Sigmoid colon (tissue), 7 donors: ENCODE measurements at places on chromosomes 16 and 17.

- no peak overlapping the region for H3K27ac ChIP-seq
Measured at GRCh38 chr17:69950701-69951418, 124.2 kb upstream of the KCNJ16 start.

- no peaks in the 10 kb centered on the region for H3K4me1 ChIP-seq
- H3K4me3 ChIP-seq: no peak overlapping the region
- H3K27me3 ChIP-seq: no peaks in the 10 kb centered on the region
- H3K27ac ChIP-seq: no peak overlapping the region
- no peaks in the 10 kb centered on the region for H3K36me3 ChIP-seq
Measured at GRCh38 chr17:78449983-78450595, 71.6 kb downstream of the PGS1 start.

GRCh38 chr16:19180741-19181140 lies 12.7 kb downstream of the SYT17 start:
- H3K27ac ChIP-seq: no peak overlapping the region
- H3K4me1 ChIP-seq: no peaks in the 10 kb centered on the region
- no peaks in the 10 kb centered on the region for H3K36me3 ChIP-seq

DNA sequence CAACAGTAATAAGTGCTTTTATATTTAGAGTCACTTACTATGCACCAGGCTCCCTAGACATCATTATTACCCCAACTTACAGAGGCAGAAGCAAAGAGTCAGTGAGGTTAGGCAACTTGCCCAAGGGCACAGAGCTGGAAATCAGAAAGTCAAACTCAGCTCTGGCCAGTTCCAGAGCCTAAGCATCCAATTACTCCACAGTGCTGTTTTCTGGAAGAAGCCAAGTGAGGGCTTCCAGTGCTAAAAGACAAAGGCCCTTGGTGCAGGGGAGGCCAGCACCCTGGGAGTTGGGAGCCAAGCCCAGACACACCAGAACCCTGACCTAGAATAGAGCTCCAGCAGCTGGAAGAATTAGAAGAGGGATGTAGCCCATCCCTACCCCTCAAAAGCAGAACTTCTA lies 40.2 kb downstream of the C17orf67 start:
- no peak for DNase-seq
- no peaks in the 10 kb centered on the region for H3K4me1 ChIP-seq
- H3K36me3 ChIP-seq: no peaks in the 10 kb centered on the region
- H3K27ac ChIP-seq: no peak overlapping the region
- H3K4me3 ChIP-seq: no peak overlapping the region

GRCh38 chr17:46732754-46733398 lies 85.6 kb downstream of the WNT3 start:
- H3K4me1 ChIP-seq: no peaks in the 10 kb centered on the region
- no peaks in the 10 kb centered on the region for H3K27me3 ChIP-seq
- DNase-seq: no peak
- H3K4me3 ChIP-seq: no peak overlapping the region

DNA sequence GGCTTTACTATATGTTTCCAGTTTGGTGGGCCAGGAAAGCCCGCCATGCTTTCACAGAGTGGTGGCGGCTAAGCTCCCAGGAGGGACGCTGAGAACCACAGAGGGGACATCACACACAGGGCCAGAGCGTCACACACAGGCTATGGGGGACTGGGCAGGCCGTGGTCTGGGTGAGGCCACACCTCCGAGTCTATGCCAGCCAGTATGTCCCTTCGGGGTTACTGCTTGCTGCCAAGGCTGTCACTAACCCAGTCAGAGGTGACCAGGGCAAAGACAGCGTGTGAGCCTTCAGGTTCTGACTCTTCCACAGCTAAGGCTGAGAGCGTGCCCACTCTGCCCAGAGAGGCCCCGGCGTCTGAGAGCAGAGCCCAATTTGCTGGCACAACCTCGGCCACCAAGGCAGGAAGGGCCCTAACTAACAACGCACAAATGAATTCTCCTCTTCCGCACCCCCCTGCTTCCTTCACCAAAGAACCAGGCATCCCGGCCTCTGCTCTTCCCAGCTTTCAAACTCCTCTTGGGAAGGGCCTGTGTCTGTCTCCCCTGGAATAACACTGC lies 2.9 kb downstream of the PLD6 start:
- no peak overlapping the region for H3K4me3 ChIP-seq
- H3K27ac ChIP-seq: peak overlapping the region; percentile 98
- H3K36me3 ChIP-seq: no peaks in the 10 kb centered on the region
- no peaks in the 10 kb centered on the region for H3K4me1 ChIP-seq
- H3K27me3 ChIP-seq: no peaks in the 10 kb centered on the region

- no peaks in the 10 kb centered on the region for H3K36me3 ChIP-seq
- H3K4me3 ChIP-seq: no peak overlapping the region
- H3K4me1 ChIP-seq: no peaks in the 10 kb centered on the region
Measured at GRCh38 chr17:15972497-15972951, 27.0 kb downstream of the ZSWIM7 start.

DNA sequence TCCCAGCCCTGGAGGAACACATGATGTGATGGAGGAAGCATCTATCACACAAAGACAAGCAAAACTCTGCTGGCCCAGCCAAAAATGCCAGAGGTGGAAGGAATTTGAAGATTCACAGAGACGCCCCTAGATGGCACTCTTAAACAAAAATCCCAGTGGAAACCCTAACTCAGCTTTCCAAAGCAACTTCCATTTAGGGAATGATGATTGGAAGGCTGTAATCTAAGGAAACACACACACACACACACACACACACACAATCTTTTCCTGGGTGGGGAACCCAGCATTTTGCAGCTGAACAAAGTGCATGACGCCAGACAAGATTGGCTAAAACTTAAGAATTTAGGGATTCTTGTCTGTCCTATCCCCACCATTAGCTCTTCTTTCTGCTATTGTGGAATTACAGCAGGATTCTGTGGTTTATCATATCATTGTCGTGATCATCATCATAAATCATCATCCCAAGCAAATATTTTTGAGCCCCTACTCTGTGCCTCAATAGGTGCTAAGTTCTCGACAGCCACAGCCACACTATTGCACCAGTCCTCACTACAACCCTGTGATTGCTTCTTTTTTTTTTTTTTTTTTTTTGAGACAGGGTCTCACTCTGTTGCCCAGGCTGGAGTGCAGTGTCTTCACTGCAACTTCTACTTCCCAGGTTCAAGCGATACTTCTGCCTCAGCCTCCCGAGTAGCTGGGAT lies 1.6 kb upstream of the LDAF1 start:
- H3K4me1 ChIP-seq: peaks cover 38% of the 10 kb centered on the region
- DNase-seq: peak; percentile 69
- no peak overlapping the region for H3K4me3 ChIP-seq
- no peaks in the 10 kb centered on the region for H3K27me3 ChIP-seq

DNA sequence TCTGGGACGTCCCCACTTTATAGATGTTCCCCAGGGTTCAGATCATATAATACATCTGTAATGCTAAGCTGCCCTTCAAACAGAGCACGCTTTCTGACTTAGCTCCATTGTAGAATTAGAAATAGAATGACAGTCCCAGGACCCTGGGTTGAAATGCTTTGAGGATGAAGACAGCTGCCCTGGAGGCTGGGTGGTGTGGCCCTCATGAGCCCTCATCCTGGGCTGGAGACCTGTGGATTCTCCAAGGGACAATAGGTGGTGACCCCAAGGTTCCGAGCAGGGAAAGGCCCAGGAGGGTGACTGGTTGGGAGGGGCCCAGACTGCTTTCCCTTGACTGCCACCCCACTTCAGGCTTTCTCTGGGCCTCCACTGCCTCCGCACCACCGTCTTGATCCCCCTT lies 59.0 kb downstream of the CRISPLD2 start:
- H3K27me3 ChIP-seq: no peaks in the 10 kb centered on the region
- H3K4me1 ChIP-seq: peaks cover 14% of the 10 kb centered on the region
- H3K27ac ChIP-seq: no peak overlapping the region
- peaks cover 55% of the 10 kb centered on the region for H3K36me3 ChIP-seq
- DNase-seq: no peak

DNA sequence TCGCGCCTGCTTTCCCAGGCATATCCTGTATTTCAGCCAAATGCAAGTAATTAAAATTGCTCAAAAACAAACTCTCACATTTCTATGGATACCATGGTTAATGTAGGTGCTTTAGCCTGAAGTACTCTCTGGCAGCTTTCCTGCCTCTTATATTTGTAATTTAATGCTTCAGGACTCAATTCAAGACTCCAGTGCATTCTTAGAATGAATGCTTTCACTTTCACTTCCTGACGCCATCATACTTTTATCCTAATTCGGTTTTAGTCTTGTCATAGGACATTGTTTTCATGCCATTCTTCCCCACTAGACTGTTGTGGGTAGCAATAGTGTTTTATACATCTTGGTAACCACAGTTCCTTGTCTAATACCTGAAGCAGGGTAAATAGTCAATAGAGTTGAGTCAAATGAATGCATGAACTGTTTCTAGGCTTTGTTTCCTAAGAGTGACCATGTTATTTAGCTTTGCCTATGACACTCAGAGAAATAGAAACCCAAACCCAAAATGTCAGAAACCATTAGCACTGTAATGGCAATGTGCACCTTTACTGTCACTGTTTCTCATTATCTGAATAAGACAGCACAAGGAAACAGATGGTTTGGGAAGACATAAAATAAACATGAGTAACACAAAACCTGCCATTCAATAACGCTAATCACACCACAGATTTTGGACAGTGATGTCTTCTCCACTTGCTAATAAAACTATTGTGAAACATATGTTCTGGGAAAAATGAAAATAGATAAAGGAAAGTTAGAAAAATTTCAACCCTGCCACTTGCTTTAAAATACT lies 705.5 kb downstream of the CDH11 start:
- H3K4me1 ChIP-seq: no peaks in the 10 kb centered on the region
- no peaks in the 10 kb centered on the region for H3K27me3 ChIP-seq
- DNase-seq: no peak
- H3K36me3 ChIP-seq: no peaks in the 10 kb centered on the region
- H3K4me3 ChIP-seq: no peak overlapping the region
- peak overlapping the region; percentile 42 for H3K27ac ChIP-seq

- H3K36me3 ChIP-seq: peaks cover under 1% of the 10 kb centered on the region
- DNase-seq: peak; percentile 53
Measured at GRCh38 chr17:78997231-78997741, 12.3 kb downstream of the CANT1 start.

GRCh38 chr17:32625971-32626370 lies 139.2 kb downstream of the CDK5R1 start:
- no peak for DNase-seq
- no peaks in the 10 kb centered on the region for H3K27me3 ChIP-seq
- H3K4me3 ChIP-seq: no peak overlapping the region
- H3K27ac ChIP-seq: no peak overlapping the region
- H3K4me1 ChIP-seq: no peaks in the 10 kb centered on the region
- H3K36me3 ChIP-seq: no peaks in the 10 kb centered on the region

GRCh38 chr16:53404959-53405358 lies 29.3 kb upstream of the RBL2 start:
- H3K27ac ChIP-seq: no peak overlapping the region
- no peak for DNase-seq
- H3K36me3 ChIP-seq: no peaks in the 10 kb centered on the region

DNA sequence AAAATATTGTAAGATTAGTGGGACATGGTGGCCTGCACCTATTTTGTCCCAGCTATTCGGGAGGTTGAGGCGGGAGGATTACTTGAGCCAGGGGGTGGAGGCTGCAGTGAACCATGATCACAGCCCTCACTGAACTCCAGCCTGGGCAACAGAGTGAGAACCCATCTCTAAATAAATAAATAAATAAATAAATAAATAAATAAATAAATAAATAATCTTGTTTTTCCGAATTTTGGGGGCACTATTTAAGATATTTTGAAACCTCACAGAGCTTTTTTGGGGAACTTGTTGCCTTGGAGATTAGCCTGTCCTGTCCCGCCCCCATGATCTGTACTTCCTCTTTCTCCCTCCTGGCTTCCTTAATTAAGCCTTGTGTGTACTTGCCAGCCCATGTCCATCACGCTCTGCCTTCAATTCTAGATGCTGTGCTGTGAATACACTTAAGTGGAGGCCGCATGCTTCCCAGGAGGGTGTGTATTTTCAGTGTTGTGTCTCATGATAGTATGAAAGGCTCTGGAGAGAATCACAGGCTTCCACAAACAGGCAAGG lies 4.4 kb downstream of the LGALS9 start:
- H3K27ac ChIP-seq: no peak overlapping the region
- no peak overlapping the region for H3K4me3 ChIP-seq
- peaks cover 23% of the 10 kb centered on the region for H3K4me1 ChIP-seq
- H3K36me3 ChIP-seq: no peaks in the 10 kb centered on the region

GRCh38 chr16:88118376-88118775 lies 167.1 kb downstream of the BANP start:
- H3K4me1 ChIP-seq: no peaks in the 10 kb centered on the region
- no peak overlapping the region for H3K27ac ChIP-seq
- no peaks in the 10 kb centered on the region for H3K27me3 ChIP-seq
- no peak for DNase-seq

- H3K36me3 ChIP-seq: no peaks in the 10 kb centered on the region
- H3K4me3 ChIP-seq: no peak overlapping the region
- no peaks in the 10 kb centered on the region for H3K4me1 ChIP-seq
Measured at GRCh38 chr16:3492356-3492755, 2.9 kb downstream of the C16orf90 start.

DNA sequence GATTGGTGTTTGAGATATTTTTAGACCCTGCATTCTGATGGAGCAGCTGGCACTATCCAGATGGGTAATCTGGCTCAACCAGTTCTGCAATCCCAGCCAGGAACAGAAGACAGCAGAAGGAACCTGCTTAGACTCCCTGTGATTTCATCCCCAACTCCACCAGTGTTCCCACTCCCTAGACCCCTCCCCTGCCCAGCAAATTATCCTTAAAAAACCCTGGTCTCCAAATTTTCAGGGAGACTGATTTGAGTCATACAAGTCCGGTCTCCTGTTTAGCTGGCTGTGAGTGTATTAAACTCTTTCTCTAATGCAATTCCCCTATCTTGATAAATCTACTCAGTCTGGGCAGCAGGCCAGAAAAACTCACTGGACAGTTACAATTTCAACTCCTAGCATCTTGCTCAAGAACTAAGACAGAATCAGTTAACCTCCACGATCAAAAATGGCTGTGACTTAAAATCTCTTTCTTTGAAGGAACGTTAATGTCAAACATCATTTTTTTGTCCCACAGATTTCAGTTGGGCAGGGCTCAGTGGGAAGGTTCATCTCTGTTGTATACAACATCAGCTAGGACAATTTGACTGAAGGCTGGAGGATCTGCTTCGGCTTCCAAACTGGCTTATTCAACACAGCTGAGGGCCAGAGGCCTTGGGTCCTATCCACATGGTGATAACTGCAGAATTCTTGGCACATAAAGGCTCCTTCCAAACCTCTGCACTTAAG lies 4.9 kb upstream of the RBL2 start:
- H3K4me3 ChIP-seq: no peak overlapping the region
- no peaks in the 10 kb centered on the region for H3K27me3 ChIP-seq
- H3K36me3 ChIP-seq: no peaks in the 10 kb centered on the region
- no peak overlapping the region for H3K27ac ChIP-seq
- H3K4me1 ChIP-seq: peaks cover 5% of the 10 kb centered on the region
- DNase-seq: no peak

DNA sequence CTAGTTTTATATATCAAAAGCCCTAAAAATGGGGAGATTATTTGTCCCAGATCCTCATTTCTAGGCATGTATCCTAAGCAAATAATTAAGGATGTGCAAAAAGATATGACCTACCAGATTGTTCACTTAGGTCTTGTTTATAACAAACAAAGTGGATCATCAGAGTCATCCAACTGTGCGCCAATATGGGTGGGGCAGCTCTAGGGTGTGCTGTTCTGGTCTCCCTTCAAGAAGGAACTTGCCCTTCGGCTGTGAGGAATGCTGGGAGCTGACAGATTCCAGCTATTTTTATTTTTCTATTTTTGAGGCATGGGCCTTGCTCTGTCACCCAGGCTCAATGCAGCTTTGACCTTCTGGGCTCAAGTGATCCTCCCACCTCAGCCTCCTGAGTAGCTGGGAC lies 13.8 kb downstream of the CHP2 start:
- H3K4me3 ChIP-seq: no peak overlapping the region
- no peaks in the 10 kb centered on the region for H3K36me3 ChIP-seq
- no peak overlapping the region for H3K27ac ChIP-seq
- no peak for DNase-seq
- no peaks in the 10 kb centered on the region for H3K27me3 ChIP-seq
